ENCODE measurements at places on chromosomes 4 and X.

- DNase-seq: no peak
Measured at GRCh38 chr4:956531-957230, 16.7 kb downstream of the DGKQ start.

DNA sequence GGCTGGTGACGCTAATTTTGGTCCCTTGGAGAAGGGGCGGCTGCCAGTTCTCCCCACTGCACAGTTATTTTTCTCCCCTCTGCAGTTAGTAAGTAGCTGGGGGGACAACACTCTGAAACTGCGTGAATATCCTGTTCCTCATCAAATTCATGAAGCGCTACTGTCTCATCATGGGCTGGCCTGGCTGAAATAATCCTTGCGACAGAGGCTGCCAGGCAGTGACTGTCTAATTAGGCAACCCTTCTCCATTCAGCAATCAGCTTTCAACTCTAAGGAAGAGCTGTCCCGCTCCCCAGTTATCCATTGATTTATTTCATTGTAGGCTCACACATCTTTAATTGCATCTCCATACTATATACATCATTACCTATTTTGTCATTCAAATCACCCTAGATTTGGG, 8.2 kb downstream of the SH3TC1 start:
- DNase-seq: no peak

DNA sequence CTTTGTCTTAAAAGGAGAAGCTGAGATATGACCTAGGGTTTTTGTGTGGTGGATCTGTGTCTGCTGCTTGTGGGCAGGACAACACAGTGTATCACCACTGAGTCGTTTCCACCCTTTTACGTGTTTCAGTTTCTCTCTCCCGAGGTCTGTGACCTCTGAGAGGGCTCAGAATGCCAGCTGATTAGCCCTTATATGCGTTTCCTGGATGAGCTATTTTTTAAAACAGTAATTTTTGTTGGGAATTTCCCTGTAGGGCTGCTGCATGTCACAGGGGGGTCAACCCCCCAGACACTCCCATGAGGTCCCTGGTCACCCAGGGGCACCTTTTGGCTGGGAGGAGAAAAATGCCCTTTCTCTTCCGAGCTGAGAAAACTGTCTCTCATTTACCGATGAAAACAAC, 170.4 kb upstream of the CASK start:
- DNase-seq: no peak

DNA sequence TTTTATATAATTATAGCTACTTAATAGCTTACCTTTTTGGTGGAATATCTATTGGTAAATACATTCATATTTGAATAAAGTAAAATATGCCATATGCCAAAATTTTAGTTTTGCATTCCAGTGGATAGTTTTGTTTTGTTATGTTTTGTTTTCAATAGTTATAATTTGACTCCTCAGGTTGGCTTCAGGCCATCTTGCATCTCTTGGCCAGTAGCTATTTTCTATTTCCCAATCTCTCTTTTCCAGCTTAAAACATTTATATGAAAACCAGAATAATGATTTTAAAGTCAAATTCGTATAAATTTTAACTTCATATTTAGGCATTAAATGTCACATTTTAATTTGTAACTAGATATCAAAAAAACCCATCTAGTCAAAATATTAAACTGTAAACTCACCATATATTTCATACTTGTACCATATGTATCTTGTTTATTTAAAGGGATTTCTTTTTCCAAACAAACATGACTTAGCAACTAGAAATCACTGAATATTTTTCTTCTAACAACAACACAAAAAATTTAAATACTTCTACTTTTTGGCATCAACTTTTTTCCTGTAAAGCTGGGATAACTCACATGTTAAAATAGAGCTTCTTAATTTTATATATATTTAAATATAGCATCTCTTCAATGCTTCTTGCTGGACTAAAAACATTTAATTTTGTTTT, 1209.6 kb downstream of the PCDH7 start:
- no peak for DNase-seq

- DNase-seq: no peak
Measured at GRCh38 chr4:125642645-125643044, 327.9 kb downstream of the FAT4 start.

- no peak for DNase-seq
Measured at GRCh38 chr4:30904588-30904987, 184.4 kb downstream of the PCDH7 start.

GRCh38 chr4:174794543-174795094, 34.4 kb downstream of the GLRA3 start:
- DNase-seq: no peak

- DNase-seq: no peak
Measured at GRCh38 chr4:40586034-40586433, 43.6 kb downstream of the RBM47 start.

DNA sequence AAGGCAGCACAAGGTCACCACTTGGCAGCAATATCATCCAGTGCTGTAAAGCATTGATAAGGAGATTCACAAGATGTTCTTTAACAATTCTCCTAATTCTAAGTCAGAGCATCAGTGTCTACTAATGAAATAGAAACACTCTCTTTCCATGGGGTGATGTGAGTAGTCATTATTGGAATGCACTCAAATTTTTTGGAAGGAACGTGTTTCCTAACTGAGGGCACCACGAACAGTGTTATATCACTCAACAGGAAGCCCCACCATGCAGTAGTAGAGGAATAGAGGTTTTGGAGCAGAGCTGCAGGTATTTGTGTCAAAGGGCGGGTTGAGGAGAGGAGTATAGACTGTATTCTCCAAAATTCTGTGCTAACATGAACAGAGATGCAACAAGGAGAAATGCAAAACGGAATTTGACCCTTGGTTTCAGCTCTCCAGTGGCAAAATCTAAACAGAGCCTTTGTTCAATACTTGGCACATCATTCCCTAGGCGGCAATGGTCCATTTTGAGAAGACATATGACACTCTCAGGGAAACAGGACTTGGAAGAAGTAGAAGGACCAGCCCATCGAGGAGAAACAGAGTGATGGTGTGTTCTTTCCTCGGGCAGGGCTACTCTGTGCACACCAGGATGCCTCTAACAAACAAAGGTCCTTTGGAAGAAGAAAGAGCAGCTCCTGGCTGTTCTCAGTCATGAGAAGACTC, 98.9 kb downstream of the CPEB2 start:
- DNase-seq: no peak

- DNase-seq: no peak
Measured at GRCh38 chrX:93695981-93696380, 22.0 kb downstream of the FAM133A start.

DNA sequence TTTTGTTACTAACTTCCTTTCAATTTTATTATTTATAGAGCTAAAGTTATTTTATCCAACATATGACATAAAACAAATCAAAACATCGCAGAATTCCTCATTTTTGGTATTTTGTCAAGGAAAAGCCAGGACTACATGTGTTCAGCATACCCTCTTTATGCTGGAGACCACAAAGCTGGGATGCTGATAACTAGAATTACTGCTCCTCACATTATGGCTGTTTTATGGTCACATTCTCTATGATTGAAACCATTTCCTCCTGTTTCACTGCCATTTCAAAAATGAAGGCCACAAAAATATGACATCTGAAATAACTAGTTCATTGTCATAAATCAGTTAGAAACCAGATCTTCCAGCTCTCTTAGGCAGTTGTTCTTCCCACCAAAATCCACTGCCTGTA, 41.7 kb downstream of the KLHL34 start:
- no peak for DNase-seq

DNA sequence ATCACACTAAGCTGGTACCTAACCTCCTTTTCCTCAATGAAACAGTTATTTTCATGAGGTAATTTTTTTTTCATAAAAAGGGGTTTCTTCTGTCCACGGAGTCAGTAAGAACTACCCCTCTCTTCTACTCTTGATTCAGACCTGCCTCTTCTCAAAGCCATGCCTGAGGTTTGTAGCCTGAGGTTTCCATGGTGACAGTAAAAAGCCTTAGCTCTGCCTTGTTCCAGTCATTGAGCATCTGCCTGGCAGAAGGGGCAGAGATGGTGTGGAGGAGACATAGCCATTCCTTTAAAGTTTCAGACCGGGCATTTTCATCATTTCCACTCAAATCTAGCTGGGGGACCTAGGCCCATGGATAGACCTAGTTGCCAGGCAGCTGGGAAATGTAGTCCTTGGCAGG, 135.5 kb downstream of the REPS2 start:
- DNase-seq: no peak

DNA sequence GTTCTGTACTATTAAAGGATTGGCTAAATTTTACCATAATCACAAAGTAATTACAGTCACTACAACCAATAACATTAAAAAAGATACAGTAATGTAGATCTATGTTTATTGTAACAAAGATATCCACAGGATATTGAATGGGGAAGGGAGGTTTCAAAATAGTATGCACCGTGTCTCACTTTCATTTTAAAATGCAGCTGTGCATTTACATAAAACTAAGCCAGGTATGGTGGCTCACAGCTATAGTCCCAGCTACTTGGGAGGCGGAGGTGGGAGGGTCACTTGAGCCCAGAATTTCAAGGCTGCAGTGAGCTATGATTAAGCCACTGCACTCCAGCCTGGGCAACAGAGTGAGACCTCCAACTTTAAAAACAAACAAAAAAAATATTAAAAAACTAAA, 8.5 kb downstream of the SRP72 start:
- DNase-seq: no peak

GRCh38 chr4:68963374-68963773, 11.8 kb upstream of the UGT2A3 start:
- no peak for DNase-seq

DNA sequence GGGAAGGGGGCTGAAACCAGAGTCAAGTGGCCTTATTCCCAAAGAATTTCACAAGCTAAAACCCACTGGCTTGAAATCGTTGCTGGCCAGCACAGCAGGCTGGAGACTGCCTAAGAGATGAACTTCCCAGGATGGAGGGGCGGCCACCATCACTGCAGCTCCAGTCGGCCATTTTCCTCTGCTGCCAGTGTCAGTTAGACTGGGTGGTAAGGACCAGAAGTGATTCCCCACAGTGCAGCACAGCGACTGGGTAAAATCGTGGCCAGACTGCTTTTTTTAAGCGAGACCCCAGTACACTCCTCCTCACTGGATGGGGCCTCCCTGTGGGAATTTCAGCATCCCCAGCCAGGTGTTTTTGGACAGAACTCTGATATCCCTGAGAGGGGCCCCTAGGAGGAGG, 428.0 kb downstream of the SPIN4 start:
- no peak for DNase-seq

GRCh38 chrX:55489314-55490009, at the start of gene USP51:
Gene USP51 (minus strand): TSS chrX:55489848. CDS start chrX:55488939, 909 bp downstream.
- DNase-seq: peak; percentile 36

DNA sequence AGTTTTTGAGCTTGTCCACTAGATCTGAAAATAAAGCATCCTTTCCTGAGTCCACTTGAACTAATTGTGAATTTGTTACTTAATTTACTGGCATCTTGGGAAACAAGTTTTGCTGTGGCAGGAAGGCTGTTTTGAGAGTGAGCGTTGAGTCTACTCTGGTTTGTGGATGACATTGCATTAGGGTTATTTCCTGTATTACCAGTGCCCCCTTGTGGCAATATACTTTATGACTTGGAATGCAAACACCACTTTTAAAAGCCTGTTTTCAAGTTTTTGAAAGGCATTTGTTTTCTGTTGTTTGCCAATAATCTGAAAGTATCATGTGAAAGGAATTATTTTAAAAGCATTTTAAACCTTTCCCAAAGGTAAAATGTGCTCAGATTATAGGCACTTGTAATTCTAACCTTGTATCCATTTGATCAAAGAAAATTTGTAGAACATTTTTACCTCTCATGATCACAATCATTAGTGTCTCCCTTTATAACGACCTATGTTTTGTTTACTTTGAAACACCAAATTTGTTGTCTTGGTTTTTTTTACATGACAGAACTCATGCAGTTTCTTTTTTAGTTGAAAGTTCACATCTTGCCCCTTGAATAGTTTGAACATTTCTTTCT, 18.0 kb upstream of the CYP2U1 start:
- DNase-seq: no peak

DNA sequence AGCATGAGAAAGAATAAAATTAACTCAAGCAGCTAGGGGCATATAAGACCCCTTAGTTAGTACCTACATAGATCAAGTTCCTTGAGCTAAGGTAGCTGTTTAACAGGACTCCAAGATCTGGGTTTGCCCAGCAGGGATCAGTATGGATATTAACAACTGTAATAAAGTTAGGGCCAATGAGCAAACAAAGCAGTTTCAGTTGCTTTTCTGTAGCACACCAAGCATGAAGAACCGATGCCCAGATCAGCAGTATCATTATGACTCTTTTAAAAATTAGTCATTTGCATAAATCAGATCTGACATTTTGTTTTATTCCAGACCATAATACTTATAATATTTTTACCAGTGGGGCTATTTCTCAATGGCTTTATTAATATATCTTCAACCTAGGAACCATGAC, 80.9 kb downstream of the C4orf33 start:
- no peak for DNase-seq

DNA sequence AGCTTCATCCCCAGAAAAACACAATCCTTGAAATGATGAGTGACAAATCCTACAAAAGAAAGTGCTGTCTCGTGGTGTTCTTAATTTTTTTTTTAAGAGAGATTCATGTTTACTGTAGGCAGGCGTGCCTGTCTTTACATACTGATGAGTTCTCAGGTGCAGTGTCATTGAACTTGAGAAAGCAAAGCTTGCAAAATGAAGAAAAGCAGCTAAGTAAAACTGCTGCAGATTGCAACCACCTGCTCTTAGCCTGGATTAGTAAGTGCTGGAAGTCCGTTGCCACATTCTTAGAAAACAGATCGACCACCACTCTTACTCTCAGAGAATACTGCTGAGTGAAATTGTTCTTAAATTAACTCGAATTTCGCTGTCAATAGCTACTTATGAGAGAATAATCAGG, 854.6 kb downstream of the TRIML1 start:
- DNase-seq: no peak

GRCh38 chr4:35461931-35462659, 782.2 kb downstream of the ARAP2 start:
- DNase-seq: no peak

- DNase-seq: no peak
Measured at GRCh38 chr4:120354381-120354780, 287.7 kb upstream of the MAD2L1 start.

DNA sequence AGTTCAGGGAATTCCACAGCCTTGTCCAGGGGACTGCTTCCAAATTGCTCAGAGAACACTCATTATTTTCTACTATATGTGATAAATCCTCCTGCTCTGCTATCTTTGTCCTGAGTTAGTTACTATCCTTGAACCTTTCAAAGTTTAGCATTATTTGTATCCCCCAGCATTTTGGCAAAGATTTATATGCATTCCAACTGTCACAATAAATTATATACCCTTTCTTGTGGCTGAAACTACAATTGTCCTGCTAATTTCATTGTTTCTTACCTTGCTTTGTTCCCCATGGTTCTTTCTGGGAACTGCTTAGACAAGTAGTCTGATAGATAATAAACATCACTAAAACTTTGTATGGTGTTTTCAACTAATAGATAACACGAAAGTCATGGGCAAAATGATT, 40.5 kb downstream of the TECRL start:
- no peak for DNase-seq

DNA sequence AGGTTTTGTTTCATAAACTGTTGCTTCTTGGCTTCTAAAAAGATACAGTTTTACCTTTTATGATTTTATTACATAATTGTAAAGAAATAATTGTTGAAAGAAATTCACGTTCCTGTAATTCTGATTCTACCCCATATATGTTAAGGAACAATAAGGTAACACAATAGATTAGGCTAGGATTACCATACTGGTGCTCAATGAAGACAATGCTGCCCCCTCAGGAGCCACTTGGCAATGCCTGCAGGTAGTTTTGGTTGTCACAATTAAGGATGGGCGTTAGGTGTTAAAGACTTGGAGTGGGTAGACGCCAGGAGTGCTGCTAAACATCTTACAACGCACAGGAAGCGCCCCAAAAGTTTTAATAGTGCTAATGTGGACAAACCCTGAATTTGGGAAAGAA, 133.2 kb downstream of the NLGN4X start:
- peak; percentile 19 for DNase-seq

Data from glutamatergic neuron (in vitro differentiated cells).